T-helper 17 cell (primary cell): ENCODE measurements at places on chromosomes 1 and 21.
A peak's percentile ranks its signal among the peaks of the same experiment; 100 is the strongest.

GRCh38 chr1:115288591-115289198 is 49.4 kb downstream of the NGF start:
- no peak overlapping the region for H3K27ac ChIP-seq
- H3K36me3 ChIP-seq: no peaks in the 10 kb centered on the region
- no peak overlapping the region for H3K4me3 ChIP-seq
- H3K4me1 ChIP-seq: peaks cover 3% of the 10 kb centered on the region

DNA sequence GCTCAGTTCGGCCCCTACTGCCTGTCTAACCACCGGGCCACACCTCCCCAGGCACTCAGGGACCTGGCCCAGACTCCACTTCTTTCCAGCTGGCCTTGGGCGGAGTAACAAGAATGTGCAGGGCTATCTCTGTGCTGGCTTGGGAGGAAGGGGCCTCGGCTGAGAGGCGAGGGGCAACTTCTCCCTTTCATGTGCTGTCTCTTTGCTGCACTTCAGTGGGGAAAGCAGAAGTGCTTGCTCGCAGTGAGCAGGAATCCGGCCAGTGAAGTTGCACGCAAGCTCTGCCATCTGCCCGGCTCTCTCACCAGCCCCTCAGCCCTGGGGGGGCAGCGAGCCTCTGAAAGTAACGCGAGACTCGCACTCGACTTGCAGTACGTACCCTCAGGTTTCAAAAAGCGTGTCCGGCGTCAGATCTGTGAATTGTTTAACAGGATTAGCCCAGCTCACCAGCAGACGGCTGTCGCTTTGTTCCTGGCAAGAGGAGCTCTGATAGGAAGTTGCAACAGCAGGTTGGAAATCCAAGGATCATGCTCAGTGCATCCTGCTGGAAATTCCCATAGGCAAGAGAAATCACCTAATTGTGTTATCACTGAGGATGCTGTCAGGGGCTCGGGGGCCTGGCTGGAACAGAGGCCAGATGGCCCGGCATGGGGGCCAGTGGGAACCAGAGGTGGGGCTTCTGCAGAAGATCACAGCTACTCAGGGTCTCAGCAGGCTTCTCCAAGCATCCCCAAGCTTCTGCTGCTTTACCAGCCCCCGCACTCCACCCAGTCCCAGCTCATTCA is 221.1 kb downstream of the NPHP4 start:
- peaks cover 2% of the 10 kb centered on the region for H3K36me3 ChIP-seq
- peak overlapping the region; percentile 9 for H3K27ac ChIP-seq
- H3K4me1 ChIP-seq: peaks cover 8% of the 10 kb centered on the region
- no peak for DNase-seq
- H3K4me3 ChIP-seq: no peak overlapping the region

GRCh38 chr1:200296091-200296661 is 113.7 kb downstream of the ZNF281 start:
- H3K36me3 ChIP-seq: peaks cover 3% of the 10 kb centered on the region
- no peak overlapping the region for H3K27ac ChIP-seq
- H3K27me3 ChIP-seq: peaks cover 6% of the 10 kb centered on the region
- H3K4me3 ChIP-seq: no peak overlapping the region
- no peak for DNase-seq

DNA sequence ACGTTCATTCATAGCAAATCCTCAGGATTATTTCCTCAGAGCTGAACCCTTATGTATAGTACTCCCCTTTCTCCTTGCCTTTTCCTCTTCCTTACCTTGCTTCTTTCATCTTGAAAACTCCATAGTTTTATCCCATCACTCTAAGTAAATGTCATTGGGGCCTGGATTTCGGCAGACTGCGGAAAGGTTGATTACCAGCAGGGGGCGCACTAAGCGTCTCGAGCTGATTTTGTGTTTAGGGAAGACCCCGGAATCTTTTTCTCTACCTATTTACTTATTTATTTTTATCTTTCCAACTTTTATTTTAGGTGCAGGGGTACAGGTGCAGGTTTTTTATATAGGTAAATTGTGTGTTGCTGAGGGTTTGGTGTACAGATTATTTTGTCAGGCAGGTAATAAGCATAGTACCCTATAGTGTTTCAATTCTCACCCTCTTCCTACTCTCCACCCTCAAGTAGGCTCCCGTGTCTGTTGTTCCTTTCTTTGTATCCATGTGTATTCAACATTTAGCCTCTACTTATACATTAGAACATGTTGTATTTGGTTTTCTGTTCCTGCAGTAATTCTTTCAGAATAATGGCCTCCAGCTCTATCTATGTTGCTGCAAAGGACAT is 11.4 kb upstream of the MTARC1 start:
- no peak overlapping the region for H3K27ac ChIP-seq
- H3K4me1 ChIP-seq: peaks cover 9% of the 10 kb centered on the region
- peaks cover 24% of the 10 kb centered on the region for H3K27me3 ChIP-seq

DNA sequence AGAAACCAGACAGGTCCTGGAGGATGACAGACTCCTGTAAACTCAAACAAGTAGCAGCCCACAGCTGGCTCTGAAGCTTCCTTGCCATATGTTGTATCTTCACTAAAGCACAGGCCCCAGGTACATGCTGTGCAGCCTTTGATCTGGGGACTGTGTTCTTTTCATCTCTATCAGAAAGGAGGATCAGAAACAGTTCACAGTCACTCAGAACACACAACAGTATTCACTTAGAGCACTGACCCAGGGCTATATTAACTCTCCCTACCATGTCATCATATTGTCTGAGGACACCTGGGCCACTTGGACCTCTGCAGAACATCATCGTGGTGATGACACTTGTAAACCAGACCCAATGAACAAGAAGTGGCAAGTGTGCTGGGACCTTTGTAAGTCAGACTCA is 222.0 kb downstream of the SETD4 start:
- no peak for DNase-seq
- peaks cover 4% of the 10 kb centered on the region for H3K4me1 ChIP-seq
- no peak overlapping the region for H3K27ac ChIP-seq
- H3K27me3 ChIP-seq: peaks cover 34% of the 10 kb centered on the region

DNA sequence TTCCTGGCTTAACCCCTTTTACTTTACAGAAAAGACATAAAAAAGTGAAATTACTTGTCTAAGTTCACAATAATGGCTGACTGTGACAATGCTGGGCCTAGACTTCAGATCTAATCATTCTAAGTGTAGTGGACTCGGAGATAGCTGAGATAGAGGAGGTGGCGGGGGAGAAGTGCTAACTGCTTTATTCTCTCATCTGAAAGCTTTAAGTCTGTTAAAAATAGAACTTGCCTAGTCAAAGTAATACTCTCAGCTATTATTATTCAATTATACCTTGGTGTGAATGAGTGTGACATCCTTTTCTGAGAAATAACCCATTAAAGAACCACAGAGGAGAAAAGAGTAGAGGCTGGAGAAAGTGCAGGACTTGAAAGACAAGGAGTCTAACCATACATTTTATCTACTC is 96.1 kb upstream of the OLIG2 start:
- no peaks in the 10 kb centered on the region for H3K36me3 ChIP-seq
- H3K27ac ChIP-seq: peak overlapping the region; percentile 37
- no peaks in the 10 kb centered on the region for H3K27me3 ChIP-seq
- H3K4me1 ChIP-seq: peaks cover 16% of the 10 kb centered on the region

DNA sequence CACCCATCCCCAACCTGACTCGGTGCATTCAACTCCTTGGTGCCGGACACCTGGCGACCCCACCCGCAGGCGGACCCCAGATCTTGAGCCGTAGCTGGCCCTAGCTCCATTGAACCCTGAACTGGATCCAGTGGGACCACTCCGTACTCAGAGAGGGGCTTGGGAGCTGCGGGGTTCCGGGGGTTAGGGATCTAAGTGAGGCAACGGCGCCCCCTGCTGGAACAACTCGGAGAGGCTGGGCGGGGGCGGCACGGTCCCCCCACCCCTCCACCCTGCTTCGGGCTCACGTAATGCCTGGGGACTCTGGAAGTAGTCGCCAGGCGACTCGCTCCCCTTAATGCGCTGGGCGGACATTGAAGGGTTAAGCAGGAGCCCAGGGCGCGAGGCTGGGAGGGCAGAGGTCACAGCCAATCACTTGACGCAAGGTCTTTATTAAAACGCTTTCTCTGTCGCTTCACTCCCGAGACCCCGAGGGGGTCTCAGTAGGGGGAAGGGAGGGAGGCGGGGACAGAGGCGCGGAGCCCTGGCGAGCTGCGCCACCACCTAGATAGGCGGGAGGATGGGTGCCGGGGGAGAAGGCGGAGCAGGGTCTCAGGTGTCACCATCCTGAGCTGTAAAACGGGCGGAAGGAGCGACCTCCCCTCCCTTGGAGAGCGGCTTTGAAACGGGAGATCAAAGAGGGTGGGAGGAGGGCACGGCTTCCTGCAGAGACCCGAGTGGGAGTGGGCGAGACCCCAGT is 704 bp upstream of the CRABP2 start:
- peaks cover 25% of the 10 kb centered on the region for H3K27me3 ChIP-seq
- peak overlapping the region; percentile 96 for H3K4me3 ChIP-seq
- no peaks in the 10 kb centered on the region for H3K36me3 ChIP-seq
- DNase-seq: peak; percentile 60
- H3K4me1 ChIP-seq: peaks cover 18% of the 10 kb centered on the region
- H3K27ac ChIP-seq: peak overlapping the region; percentile 88

DNA sequence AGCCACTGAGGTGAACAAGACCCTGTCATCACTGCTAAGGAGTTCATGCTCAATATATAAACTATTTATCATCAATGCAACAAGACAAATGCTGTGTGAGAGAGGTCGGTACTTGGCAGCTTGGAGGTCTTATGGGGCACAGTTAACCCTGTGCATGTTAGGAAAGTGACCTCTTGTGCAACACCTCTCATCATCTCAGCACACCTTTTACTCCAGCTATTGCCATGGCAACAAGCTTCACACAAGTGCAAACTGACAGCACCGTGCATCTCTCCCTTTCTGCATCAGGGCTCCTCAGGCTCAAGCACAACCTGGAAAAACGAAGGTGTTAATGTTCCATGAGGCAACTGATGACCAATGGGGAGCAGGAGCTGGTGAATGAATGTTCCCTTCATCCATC is 14.7 kb upstream of the MYSM1 start:
- no peaks in the 10 kb centered on the region for H3K36me3 ChIP-seq
- H3K27ac ChIP-seq: no peak overlapping the region
- H3K27me3 ChIP-seq: no peaks in the 10 kb centered on the region
- peaks cover 15% of the 10 kb centered on the region for H3K4me1 ChIP-seq
- no peak overlapping the region for H3K4me3 ChIP-seq

GRCh38 chr1:60958001-60958400 is 124.4 kb upstream of the NFIA start:
- H3K4me1 ChIP-seq: no peaks in the 10 kb centered on the region
- no peak overlapping the region for H3K27ac ChIP-seq
- H3K27me3 ChIP-seq: peaks cover 58% of the 10 kb centered on the region
- no peak overlapping the region for H3K4me3 ChIP-seq
- DNase-seq: no peak
- H3K36me3 ChIP-seq: no peaks in the 10 kb centered on the region

GRCh38 chr1:109198043-109198695 is 15.5 kb upstream of the SARS1 start:
- DNase-seq: no peak
- no peak overlapping the region for H3K4me3 ChIP-seq
- H3K27ac ChIP-seq: no peak overlapping the region
- no peaks in the 10 kb centered on the region for H3K27me3 ChIP-seq
- peaks cover 8% of the 10 kb centered on the region for H3K36me3 ChIP-seq
- H3K4me1 ChIP-seq: peaks cover 10% of the 10 kb centered on the region

- H3K36me3 ChIP-seq: peaks cover 2% of the 10 kb centered on the region
- no peak overlapping the region for H3K27ac ChIP-seq
- peaks cover 3% of the 10 kb centered on the region for H3K4me1 ChIP-seq
- H3K4me3 ChIP-seq: no peak overlapping the region
These were observed 42.5 kb downstream of the LGR6 start for GRCh38 chr1:202235856-202236837.

DNA sequence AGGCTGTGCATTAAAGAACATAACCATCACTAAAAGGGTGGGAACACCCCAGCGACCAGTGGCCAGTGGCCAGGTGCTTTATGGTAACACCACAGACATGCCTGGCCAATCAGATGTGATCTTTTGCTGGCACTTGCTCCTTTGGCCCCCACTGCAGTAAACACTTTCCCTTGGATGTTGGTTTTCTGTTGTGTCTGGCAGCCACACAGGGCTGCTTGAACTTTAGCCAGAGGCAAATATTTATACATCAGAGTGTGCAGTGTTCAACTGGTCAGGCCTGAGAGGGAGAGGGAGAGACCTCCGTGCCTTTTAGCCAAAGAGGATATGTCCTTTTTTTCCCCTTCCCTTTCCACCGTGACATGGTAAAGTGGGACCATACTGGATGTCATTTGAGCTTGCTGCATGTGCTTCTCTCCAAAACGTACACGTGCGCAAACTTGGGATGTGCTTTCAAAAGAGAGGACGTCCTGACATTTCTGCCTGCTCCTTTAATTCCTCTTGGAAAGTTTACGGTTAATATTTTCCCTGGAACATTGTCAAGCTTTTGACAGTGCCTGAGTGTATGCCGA is 101.2 kb downstream of the NFIA start:
- H3K27ac ChIP-seq: no peak overlapping the region
- no peak overlapping the region for H3K4me3 ChIP-seq
- no peaks in the 10 kb centered on the region for H3K27me3 ChIP-seq
- no peak for DNase-seq
- H3K36me3 ChIP-seq: no peaks in the 10 kb centered on the region

- H3K27ac ChIP-seq: no peak overlapping the region
- H3K4me3 ChIP-seq: no peak overlapping the region
- no peak for DNase-seq
- H3K27me3 ChIP-seq: no peaks in the 10 kb centered on the region
These were observed 16.4 kb upstream of the F13B start for GRCh38 chr1:197083474-197083873.

- peaks cover 2% of the 10 kb centered on the region for H3K36me3 ChIP-seq
- no peak for DNase-seq
- peaks cover 32% of the 10 kb centered on the region for H3K27me3 ChIP-seq
- no peak overlapping the region for H3K4me3 ChIP-seq
- H3K4me1 ChIP-seq: peaks cover 2% of the 10 kb centered on the region
These were observed 104.7 kb downstream of the ST6GALNAC3 start for GRCh38 chr1:76179219-76179698.
